ENCODE measurements at places on chromosomes 2 and 18. TPM values are rescaled to one million over a fixed set of nuclear protein-coding genes. Genes with fewer than 3 reads are reported as not detected.

NEU2 gene
- total RNA-seq, result not detected

LONRF2 gene
- total RNA-seq, result not detected

POMC gene
- 6.2 TPM for total RNA-seq

ALPI gene
- total RNA-seq, result not detected

WDR75 gene
- total RNA-seq, result 50.3 TPM

TMEM169 gene
- 1.8 TPM for total RNA-seq

TWIST2 gene
- total RNA-seq, result not detected

ARHGEF33 gene
- total RNA-seq, result not detected

RND3 gene
- 0.90 TPM for total RNA-seq

CHST10 gene
- total RNA-seq, result 3.6 TPM

PJVK gene
- 5.2 TPM for total RNA-seq

OTOF gene
- 2.8 TPM for total RNA-seq

FAM124B gene
- total RNA-seq, result 1.2 TPM

MYO5B gene
- not detected for total RNA-seq

CDH7 gene
- total RNA-seq, result not detected

L3MBTL4 gene
- total RNA-seq, result 0.83 TPM

CRACDL gene
- 0.95 TPM for total RNA-seq

VWC2L gene
- total RNA-seq, result not detected

POTEI gene
- not detected for total RNA-seq

TUBA4B gene
- total RNA-seq, result not detected
